ENCODE measurements at places on chromosomes 2 and 18.

DNA sequence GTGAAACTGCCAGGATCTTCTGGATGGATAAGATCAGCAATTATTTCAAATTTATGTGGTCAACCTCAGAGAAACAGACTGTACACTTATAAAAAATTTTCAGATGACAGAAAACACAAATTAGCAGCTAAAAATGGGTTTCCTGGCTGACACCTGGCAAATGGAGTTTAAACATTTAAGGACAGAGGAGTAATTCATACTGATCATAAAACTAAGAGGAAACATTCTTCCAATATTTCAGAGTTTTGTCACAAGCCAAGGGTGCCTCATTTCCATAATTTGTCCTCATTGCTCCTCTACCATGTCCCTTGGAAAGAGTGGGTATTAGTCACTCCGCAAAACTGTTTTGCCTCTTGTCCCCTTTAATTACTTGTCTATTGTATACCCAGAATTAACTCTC, 70.2 kb downstream of the TMEFF2 start:
- peak; percentile 49 for DNase-seq

- no peak for DNase-seq
Measured at GRCh38 chr2:177000061-177000714, 212.4 kb upstream of the HNRNPA3 start.

- no peak for DNase-seq
Measured at GRCh38 chr2:52074130-52074719, 1042.3 kb upstream of the NRXN1 start.

DNA sequence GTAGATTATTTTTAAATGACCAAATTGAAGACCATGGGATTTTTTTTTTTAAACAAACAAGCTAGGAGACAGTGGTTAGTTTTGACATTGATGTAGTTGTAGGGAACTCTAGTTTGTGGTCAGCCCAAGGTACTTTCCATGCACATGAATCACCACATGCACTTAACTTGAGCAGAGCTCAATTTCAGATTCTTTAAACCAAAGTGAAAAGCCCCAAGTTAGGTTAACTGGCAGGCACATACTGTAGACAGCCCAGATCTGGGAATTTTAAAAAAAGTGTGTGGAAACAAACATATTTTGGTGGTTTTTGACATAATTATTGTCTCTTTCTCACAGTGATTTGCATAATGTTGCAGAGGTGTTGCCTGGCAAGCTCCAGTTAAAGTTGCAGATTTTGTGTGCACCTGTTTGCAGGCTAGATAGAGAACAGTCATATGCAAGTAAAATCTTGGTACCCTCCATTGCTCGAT, 88.4 kb downstream of the BCL2L11 start:
- DNase-seq, result peak; percentile 51

GRCh38 chr2:96665083-96665569, 22.6 kb downstream of the FER1L5 start:
- DNase-seq, result peak; percentile 98

GRCh38 chr2:154324601-154325000, 373.9 kb upstream of the KCNJ3 start:
- no peak for DNase-seq

- no peak for DNase-seq
Measured at GRCh38 chr18:57885931-57886330, 82.8 kb upstream of the ATP8B1 start.

All from fibroblast of skin of scalp (primary cell).